ENCODE measurements at places on chromosomes 2 and 18.

DNA sequence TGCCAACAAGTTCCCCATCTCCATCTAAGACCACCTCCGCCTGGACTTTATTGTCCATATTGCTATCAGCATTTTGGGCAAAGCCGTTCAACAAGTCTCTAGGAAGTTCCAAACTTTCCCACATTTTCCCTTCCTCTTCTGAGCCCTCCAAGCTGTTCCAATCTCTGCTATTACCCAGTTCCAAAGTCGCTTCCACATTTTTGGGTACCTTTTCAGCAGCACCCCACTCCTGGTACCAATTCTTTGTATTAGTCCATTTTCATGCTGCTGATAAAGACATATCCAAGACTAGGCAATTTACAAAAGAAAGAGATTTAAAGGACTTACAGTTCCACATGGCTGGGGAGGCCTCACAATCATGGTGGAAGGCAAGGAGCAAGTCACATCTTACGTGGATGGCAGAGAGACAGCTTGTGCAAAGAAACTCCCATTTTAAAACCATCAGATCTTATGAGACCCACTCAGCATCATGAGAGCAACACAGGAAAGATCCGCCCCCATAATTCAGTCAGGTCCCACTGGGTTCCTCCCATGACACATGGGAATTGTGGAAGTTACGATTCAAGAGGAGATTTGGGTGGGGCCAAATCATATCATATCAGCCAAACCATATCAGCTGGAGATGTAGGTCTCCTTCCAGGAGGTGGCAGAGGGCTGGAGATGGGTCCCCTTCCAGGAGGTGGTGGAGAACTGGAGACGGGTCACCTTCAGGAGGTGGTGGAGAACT is 19.8 kb upstream of the TXNDC2 start:
- DNase-seq = no peak

- no peak for DNase-seq
Observed at GRCh38 chr2:169066897-169067296, 2.5 kb upstream of the DHRS9 start.

- DNase-seq = no peak
Observed at GRCh38 chr2:185658750-185659149, 79.9 kb upstream of the FSIP2 start.

DNA sequence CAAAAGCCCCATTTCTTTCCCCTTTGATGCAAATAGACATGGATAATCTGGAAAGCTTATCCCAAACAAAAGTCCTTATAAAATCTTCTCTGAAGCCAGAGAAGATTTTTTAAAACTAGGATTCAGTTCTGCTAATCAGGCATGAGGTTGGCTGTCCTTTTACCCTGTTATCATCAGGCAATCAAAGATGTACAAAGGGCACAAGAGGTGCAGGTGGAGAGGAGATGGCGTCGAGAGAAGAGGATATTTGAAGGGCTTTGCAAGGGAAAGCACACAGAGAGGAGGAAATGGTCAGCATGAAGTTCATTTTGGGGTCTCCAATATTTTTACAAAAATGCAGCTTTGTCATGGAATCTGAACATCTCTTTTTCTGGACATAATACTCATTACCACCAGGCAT is 88.5 kb downstream of the KLF7 start:
- DNase-seq = no peak

GRCh38 chr2:100887713-100888495 is 68.0 kb downstream of the NPAS2 start:
- no peak for DNase-seq

GRCh38 chr2:161761160-161761559 is 136.9 kb downstream of the SLC4A10 start:
- DNase-seq = no peak

DNA sequence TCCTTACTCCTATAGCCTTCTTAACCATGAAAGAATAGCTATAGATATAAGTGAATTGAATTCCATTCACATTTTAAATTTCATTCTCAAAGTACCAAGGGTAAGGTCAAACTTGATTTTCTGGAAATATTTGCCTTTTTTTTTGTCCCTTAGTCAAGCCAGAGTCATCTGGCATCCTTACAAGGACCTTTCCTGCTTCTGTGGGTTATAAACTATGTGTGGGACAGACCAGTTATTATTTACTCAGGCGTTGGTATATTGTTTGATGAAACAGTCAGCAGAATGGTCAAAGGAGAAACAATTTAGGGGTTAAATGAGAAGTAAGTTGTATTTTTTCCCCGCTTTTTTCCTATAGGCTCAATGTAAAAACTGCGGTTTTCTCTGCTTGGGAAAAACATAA is 1103.2 kb upstream of the ZEB2 start:
- no peak for DNase-seq

DNA sequence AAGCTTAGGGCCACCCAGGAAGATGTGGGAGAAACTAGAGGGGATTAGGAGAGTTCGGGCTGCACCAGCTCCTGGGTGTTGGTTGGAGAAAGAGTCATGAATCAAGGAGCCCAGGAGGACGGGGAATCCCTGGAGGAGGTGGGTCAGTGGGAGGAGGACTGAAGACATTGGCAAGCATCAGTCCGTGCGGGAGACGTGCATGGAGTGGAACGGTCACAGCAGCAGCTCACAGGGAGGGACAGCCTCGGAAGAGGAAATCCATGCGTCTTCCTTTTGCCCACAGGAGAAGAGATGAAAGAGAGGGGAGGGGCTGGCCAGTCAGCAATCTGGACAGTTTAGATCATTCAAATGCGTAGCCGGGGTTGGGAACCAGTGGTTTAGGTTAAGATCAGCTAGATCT is 178.6 kb downstream of the GBX2 start:
- DNase-seq = no peak

DNA sequence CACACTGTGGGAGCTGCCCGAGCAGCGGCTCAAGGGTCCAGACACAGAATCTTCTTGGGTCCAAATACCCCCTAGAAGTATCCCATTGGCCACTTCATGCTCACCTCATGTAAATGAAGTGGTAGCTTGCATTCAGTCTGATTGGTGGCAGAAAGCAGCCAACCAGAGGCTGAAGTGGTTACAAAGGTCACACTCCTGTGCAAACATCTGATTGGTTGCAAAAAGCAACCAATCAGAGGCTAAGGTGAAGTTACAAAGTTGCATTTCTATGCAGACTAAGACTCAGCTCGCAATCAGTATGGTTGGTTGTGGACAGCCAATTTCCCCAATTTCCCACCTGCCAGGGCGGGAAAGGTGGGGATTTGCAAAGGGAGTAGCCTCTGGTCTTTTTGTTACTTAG is 94.3 kb downstream of the DGKD start:
- no peak for DNase-seq

- DNase-seq = no peak
Observed at GRCh38 chr2:210616074-210616473, 59.7 kb downstream of the CPS1 start.

DNA sequence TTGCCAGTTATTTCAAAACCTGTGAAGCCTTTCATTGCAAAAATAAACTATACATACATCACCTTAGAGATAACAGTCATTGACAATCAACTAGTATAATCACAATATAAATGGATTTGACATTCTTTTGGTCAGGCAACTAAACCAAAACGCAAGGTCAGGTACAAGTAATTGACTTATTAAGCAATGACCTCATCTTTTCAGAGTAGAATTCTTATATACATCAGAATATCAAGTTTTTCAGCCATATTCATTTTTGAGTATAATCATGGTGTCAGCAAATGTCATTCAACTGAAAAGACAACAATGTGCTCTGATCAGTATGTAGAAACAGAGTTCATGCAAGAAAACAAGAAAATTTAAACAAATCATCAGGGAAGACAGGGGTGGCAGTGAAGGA is 208.6 kb downstream of the TGIF1 start:
- no peak for DNase-seq

GRCh38 chr2:121539750-121540469 is 9.2 kb downstream of the RNU4ATAC start:
- DNase-seq = no peak

DNA sequence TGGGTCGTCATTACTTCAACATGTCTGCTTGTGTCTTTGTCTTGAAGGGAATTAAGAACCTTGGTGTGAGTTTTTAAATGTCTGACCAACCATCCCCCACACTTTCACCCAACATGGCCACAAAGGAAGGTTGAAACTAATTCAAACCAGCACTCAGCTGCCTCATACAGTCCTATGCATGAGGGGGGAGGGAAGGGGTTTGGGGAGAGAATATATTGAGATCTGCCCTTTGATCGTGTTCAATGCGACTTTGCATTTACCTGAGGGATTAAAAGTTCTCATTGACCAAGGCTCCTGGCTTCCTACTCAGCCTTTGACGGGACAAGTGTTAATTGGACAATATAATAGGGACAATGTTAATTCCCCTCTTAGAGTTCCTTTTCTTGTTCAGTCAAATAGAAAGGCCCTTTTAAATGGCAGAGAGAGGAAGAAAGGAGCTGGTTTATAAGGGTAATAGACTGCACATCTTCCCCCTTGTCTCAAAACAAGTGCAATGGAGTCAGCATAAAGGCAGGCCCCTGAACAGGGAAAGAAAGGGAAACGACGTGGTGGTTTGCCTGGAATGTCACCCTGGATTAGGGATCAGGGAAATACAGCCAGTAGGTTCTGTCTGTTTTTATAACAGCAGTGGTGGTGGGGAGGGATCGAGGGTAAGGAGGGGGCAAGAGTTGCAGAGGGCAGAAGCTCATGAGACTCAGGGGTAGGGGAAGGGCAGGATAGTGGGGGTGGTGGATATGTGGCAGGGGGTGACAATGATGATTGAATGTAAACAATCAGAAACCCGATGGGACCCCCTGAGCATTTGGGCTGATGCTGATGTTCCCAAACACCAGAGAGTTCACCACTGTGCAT is 198.7 kb downstream of the MYCN start:
- no peak for DNase-seq

- DNase-seq = no peak
Observed at GRCh38 chr2:30208453-30208852, 22.9 kb upstream of the LBH start.

DNA sequence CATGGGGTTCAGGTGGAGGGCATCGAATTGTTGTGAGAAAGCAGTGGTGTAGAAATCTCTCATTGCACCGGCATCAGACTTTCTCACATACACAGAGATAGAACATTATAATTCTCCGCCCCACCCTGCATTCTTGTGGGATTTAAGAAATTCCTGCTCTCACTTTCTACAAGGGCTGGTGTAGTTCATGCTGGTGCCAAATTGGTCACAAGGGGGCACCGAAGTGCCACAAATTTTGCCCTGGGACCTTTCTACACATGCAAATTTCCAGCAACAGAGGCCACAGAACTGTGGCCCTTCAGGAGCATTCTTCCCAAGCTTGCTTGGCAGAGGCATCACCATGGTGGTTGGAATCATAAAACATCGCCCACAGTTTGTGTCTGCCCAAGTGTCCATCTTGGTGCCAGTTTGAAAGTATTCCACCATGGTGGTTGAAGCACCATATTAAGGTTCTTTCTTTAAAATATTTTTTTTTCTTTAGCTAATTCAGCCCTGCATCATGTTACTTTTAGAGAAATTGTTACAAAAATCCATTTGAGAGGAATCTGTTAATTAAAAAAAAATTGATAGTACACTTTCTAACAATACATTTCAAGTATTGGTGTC is 521.2 kb upstream of the FANCL start:
- no peak for DNase-seq

DNA sequence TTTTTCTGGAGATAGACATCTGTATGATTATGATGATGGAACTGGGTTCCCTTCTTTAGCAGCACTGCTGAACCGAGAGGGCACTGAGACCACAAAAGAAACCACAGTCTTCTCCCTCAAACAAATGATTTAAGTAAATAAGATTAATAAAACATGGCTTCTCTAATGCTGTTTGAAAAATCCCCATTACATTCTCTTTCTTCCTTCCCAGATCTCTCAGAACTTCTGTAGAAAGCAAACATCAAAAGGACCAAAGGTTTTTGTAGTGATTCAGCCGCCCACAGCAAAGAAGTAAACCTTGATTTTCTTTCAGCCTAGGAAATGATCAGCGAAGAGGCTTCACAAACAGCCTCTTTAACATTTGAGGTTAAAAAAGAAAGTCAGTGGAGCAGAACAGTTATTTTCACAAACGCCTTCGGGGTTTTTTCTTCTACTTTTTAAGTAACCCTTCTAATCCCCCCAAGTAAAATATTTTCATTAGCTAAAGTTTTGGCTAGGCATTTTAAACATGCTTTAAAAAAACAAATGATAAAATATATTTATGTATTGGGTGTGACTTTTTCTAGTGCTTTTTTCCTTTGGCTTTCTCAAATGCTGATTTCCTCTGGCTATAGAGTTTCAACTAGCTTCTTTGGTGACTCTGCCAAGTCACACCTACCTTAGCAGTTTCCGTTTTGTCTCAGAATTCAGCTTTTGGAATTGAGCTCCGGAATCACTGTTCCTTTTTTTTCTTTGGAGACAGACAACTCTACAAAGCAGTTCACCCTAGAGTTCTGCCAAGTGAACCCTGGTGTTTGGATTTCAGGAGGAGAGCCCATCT is 89.6 kb downstream of the UPP2 start:
- no peak for DNase-seq

DNA sequence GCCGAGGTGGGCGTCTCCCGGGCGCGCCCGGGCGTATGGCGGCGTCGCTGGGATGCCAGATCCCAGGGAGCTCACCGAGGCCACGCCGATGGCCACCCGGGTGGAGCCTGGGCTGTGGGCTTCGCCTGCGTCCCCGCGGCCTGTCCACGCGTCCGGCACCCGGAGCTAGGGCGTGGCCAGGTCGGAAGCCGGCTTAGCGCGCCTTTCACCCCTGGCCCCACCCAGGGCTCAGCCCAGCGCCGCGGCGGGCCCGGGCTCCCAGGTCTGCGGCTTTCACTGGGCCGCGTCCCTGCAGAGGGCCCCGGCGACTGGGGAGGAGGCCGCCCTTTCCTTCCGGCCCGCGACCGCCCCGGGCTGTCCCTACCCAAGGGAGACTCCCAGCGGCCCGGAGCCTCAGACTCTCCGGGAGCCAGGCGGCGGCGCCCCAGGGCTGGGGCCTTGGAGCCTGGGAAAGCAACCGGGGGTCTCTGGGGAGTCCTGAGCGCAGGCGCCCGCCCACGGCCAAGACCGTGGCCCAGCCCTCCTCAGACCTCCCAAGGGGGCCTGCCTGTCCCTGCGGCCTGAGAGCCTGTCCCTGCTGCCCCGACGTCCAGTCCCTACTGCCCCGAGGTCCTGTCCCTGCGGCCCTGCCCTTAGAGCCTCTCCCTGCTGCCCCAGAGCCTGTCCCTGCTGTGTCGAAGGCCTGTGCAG is 36.3 kb upstream of the ITM2C start:
- DNase-seq = no peak

- no peak for DNase-seq
Observed at GRCh38 chr2:44134848-44135247, 33.8 kb upstream of the PPM1B start.

DNA sequence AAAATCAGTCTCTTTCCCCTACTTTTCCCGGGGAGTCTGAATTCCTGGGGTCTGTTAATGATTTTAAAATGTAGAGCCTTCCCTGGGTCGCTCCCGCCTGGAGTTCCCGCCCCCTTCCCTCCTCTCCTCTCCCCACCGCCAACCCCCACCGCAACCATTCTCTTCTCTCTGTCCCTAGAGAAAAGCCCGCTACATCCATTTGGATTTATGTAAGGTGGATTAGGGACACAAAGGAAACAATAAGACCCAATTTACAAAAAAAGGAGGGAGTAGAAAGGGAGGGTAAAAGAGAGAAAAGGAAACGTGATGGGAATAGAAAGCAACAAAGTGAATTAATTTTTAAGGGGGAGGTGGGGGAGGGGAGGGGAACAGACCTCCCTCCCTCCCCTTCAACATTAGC is 2.2 kb downstream of the EPHA4 start:
- no peak for DNase-seq

Data from stimulated activated CD4-positive, alpha-beta T cell treated with anti-CD3 and anti-CD28 coated beads, Interleukin-15, amount 100 ng/mL, for 1 hour (primary cell).